ENCODE measurements at places on chromosomes 1 and 21. TPM values are rescaled to one million over a fixed set of nuclear protein-coding genes. Genes with fewer than 3 reads are reported as not detected.

DNA sequence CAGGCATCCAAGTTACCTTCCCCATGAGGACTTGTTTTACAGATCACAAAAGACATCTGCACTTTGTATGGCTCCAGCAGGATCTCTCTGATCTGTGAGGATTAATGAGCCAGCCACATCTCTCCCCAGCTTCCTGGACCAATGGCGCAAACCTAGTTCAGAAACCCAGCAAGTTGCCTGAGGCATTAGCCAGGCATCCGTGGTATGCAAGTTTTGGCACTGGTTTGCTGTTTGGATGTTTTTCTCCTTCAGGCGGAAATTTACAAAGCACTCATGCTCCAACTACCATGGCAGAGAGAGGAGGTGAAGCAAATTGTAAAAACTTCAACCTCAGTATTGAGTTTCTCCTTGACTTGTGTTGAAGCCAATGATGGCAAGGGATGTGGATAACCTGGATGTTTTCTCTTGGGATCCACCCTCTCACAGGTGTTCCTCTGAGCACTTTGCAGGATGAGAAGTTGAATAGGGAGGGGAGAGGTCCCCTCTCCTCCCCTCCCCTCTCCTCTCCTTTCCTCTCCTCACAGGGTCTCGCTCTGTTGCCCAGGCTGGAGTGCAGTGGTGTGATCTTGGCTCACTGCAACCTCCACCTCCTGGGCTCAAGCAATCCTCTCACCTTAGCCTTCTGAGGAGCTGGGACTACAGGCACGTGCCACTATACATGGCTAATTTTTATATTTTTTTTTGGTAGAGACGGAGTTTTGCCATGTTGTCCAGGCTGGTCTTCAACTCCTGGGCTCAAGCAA lies 25.6 kb upstream of the ENO1 start:
- no peak for DNase-seq

GRCh38 chr21:38784458-38785266 lies 21.1 kb upstream of the ETS2 start:
- no peak for DNase-seq

MROH9 gene
- total RNA-seq: not detected

C4BPB gene
- total RNA-seq: 1.7 TPM

GRCh38 chr1:247118946-247119446 lies 14.8 kb upstream of the ZNF669 start:
- DNase-seq: peak; percentile 46

Measured in activated CD8-positive, alpha-beta T cell treated with anti-CD3 and anti-CD28 coated beads, Interleukin-2, amount 10 ng/mL, durations not matched to agents 7 days and 5 days (primary cell).